Fibroblast of villous mesenchyme (primary cell): ENCODE measurements at places on chromosomes 1 and 21.

DNA sequence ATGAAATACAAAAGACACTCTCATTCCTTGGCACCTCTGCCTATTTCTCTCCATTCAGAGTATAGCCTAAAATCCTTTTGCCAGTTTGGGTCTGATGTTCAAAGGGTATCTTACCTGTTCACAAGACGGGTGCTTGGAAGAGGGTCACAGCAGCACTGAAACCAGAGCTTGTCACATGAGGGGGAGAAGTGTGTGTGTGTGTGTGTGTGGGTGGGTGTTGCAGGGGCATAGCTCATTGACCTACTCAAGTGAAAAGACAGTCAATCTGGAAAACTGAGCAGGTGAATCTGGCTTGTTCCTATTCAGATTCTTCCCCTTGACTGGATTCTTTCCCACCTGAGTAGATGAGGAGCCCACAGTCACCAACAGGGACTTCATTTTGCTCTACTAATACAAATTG, 63.9 kb downstream of the KCTD3 start:
- no peak for DNase-seq

DNA sequence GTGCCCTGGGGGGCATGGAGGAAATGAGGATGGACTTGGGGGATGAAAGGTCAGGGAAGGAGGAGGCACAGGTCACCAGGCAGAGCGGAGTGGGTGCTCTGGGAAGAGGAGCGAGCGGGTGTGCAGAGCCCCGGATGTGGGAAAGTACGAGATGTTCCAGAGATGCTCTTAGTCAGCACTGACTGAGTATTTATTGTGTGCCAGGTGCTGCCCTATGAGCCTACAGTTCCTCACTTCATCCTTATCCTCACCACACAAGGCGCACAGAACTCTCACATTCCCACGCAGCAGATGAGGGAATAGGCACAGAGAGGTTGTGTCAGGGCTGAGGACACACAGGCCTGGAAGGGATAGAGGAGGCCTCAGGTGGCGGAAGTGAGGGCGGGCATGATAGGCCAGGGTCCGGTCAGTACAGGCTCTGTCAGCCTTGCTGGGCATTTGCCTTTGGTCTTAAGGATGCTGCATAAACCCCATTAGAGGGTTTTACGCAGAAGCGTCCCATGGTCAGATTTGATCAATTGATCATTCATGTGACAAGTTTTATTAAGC, 77.3 kb downstream of the ARHGEF10L start:
- DNase-seq: no peak

DNA sequence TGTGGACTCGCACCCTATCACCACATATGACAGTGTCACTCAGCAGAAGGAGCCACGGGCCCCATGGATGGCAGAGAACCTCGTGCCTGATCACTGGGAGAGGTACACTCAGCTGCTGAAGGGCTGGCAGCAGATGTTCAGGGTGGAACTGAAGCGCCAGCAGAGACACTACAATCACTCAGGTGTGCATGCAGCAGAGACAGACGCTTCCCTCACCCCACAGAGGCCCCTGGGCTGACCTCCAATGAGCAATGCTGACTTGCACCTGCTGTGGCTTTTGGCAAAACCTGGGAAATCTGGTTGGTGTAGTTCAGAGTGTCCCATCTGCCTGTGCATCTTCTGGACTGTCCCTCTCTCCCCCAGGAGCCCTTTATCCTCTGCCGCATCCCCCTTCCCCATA, 51.9 kb downstream of the KIAA1614 start:
- no peak for DNase-seq

DNA sequence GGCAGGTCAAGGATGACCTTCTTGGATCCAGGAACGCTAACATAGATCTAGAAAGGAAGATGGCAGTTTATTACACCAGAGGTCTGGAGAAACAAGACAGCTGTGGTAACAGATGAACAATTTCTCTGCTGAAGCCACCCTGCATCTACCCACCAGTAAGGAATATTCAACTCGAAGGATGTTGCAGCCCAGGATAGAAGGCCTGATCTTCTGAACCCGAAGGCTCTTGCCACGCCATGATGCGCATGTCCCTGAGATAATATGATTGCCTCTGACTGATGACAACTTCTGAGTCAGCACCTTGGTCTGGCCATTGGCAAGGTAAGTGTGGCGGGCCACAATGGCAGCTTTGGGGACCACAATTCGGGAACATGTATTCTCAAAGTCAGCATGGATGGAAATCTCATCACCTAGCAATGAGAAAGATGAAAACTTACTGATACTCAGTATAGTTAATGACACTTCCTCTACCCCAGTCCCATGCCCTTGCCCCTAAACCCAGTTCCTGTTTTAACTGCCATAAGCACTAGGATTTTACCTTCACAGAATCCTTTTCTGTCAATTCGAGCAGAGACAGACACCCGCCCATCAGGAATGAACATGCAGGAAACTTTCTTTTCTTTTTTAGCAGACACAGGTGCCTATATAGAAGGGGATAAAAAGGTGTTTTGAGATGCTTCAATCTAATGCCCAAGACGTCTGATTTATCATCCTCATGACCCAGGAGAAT, 1.8 kb downstream of the TXNIP start:
- no peak for DNase-seq

- DNase-seq: no peak
Measured at GRCh38 chr1:30273021-30273325, 450.4 kb downstream of the MATN1 start.

- DNase-seq: no peak
Measured at GRCh38 chr1:217953922-217954321, 322.8 kb downstream of the SPATA17 start.
